ENCODE measurements at places on chromosomes 7 and 10.

DNA sequence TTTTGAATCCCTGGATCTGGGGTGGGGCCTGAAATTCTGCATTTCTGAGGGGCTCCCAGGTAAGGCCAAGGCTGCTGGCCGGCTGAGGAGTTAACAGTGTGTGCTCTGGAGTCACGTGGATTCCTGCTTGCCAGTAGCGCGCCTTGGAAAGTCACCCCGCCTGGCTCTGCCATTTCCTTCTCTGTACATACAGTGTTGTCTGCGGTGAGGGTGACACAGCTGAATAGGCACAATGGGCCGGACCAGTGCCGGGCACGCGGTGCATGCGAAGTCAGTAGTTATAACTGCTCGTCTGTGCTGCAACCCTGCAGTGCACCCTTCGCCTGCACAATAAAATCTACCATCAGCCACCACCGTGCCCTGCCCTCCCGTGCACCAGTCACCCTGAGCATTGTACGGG, 68.0 kb upstream of the EEPD1 start:
- no peak for DNase-seq

GRCh38 chr10:133465950-133466474, 12.3 kb downstream of the SCART1 start:
- DNase-seq, result no peak

- no peak for DNase-seq
Observed at GRCh38 chr7:128171342-128171918, 69.6 kb upstream of the LEP start.

DNA sequence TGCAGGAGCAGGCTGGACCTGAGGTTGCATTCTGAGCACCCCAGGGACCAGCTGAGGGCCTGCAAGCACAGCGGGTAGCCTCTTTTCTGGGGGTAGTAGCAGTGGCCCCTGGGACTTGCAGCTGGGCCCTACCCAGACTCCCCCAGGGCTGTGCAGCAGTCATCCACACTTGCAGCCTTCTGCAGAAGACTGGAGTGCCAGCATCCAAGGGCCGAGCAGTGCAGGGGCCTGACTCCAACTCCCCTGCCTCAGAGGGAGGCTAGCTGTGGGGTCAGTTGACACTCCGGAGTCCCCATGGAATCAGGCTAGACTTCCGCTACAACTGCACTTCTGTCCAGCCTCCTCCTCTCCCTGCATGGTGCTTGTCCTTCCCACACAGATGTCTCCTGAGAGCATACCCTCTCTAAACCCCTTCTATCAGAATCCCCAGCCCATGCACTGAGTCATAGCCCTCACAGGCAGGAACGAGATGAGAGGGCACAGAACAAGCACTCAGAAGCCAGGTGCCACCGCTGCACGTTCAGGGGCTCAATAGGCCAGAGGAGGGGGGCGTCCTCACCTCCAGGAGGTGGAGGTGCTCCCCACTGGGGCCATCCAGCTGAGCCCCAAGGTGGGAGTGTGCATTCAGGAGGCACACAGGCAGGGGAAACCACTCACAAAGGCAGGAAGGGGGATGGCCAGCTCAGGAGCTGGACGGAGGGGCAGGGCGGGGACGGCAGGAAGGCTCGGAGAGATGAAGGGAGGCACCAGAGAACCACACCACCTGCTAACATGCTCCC, 7.5 kb downstream of the RASGEF1A start:
- DNase-seq, result no peak

DNA sequence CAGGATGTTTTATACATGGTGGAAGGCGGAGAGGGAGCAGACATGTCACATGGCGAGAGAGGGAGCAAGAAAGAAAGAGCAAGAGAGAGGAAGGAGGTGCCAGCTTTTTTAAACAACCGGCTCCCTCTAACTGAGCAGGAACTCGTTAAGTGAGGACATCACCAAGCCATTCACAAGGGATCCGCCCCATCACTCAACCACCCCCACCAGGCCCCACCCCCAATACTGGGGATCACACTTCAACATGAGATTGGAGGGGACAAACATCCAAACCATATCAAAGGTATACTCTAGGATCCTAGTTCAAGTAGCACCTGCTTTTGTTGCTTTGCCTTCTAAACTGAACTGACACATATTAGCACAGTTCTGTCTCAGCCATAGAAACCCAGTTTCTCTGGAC, 141.9 kb upstream of the KLF14 start:
- no peak for DNase-seq

GRCh38 chr7:131633342-131633843, 77.0 kb upstream of the PODXL start:
- no peak for DNase-seq

DNA sequence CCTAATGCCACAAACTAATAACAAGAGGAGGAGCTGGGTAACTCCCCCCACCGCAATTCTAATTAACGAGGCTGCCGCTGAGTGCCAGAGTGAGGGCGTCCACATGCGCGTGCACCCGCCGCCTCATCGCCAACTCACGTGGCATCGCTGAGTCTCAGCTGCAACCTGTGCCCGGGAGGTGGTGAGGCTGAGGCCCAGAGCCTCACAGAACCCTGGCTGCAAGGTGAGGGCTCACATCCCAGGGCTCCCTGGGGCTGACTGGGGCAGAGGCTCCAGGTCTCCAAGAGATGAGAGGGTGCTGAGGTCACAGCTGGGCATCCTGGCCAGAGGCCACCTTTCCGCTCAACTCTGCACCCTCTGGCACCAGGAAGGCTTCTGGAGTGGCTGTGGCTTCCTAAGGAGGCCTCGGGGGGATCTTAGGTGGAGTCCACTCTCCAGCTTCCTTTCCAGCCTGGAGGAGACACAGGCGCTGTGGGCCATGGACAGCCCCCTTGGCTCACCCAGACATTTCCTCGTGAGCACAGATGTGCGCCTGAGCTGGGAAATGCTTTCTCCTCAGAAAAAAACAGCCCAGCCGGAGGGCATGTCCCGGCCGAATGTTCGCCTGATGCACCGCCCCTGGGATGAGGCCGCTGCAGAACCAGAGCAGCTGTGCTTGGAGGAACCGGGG, 242.6 kb downstream of the MAD1L1 start:
- DNase-seq, result no peak

- no peak for DNase-seq
Observed at GRCh38 chr7:28516390-28517172, 104.3 kb downstream of the CREB5 start.

DNA sequence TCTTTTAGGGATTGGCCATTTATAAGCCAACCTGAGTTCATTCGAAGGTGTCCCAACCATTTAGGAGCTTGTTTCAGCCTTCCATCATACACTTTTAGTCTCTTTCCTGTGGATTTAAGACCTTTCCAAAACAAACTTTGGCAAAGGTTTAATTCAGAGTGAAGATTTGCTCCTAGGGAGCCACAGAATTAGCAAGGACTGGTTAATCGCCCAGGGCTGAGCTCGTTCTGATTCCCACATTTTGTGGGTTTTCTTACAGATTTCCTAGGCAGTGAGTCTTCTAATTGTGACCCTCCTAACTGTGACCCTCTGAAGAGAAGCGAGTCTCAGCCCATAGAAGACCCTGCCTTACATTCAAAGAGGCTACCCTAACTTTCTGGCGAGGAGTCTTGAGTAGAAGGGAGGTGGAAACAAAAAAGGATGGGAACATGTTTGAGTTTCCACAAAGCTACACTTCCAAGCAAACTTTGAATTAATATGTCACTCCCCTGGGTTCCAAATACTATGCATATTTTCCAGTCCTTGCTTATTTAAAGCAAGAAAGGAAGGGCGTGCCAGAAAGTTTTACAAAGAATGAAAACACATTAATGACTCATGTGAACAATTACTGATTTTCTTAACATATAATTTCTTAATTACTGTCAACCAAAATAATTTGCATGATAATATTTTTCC, 118.3 kb downstream of the ARID5B start:
- no peak for DNase-seq

- no peak for DNase-seq
Observed at GRCh38 chr10:55329796-55330195, 528.8 kb upstream of the PCDH15 start.

- DNase-seq, result no peak
Observed at GRCh38 chr7:38630720-38631673, at the start of gene AMPH. TSS of gene AMPH (minus strand) at chr7:38631373. CDS start at chr7:38631351, 22 bp downstream.

DNA sequence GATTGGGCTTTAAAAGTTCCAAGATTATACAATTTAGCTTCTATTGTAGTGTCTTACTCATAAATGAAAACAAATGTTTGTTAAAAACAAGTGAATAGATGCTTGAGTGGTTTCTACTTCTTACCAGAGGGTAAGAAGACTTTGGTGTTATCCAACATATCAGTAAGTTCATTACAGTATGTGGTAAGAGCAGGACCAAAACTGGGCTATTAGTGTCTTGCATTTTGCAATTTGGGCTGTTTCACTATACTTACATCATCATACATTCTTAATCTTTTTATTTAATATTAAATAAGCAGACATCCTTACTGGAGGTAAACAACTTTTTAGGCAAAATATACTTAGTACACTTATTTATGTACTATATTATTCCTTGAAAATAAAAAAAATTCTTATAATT, 248.4 kb upstream of the HGF start:
- no peak for DNase-seq

- DNase-seq, result no peak
Observed at GRCh38 chr10:131930586-131931330, 29.9 kb downstream of the PPP2R2D start.

DNA sequence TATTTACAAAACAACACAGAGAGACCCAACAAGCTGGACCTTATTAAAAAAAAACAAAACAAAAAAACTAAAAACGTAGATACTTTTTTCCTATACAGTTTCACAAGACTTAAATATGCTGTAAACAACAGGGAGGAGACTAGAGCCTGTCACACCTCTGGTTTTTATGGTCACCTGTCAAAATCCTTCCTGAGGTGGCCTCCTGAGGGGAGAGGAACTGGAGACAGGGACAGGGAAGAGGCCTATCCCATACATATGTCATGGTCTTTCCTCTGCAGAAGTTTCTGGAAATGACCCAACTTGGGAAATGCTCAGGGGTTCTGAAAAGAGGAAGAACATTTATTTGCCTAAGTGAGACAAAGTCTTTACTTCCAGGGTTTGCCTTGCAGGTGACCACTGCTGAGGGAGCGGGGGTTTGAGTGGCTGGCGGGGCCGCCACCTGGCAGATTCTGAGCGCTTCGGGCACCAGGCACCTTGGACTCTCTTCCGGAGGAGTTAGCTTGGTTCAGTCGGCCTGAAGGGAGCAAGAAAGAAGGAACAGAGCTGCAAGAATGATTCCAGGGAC, 18.3 kb downstream of the CPA1 start:
- no peak for DNase-seq

DNA sequence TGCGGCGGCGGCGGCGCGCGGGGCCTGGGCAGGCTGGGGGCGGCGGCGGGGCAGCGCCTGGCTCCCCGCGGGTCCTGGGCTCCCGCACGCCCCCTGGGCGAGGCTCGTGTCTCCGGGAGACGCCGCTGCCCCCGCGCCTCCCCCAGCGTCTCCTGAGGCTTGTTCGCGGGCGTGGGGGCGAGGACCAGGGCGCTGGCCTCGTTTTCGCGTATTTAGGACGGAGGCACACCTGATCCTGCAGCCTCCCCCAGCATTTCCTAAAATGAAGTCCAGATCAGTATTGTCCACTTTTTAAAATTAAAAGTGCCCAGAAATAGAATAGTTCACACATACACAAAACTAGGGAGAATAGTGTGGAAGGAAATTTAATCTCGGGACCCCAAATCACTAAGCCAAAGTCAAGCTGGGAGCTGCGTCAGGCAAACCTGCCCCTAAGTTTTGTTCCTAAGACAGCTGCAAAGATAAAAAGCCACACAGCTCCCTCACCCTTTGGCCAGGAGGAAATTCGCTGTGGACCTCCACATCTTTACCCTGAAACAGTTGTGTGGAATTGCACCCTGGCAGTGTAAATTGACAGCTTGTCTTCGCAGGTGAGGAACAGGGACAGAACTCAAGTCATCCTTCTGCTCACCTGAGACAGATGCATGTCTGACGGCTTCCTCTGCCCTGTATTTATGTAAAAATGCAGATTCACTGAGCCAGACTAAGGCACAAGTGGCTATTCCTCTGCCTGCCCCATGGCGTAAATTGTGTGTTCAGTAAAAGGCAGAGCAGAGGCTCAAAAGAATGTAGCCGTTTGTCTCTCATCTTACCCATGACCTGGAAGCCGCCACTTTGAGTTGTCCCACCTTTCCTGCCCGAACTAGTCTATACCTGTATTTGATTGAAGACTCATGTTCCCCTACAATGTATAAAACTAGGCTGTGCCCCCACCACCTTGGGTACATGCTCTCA, 740 bp downstream of the GALNT11 start:
- DNase-seq, result no peak

- no peak for DNase-seq
Observed at GRCh38 chr10:110724937-110725336, 80.8 kb downstream of the RBM20 start.

- no peak for DNase-seq
Observed at GRCh38 chr7:120475994-120476393, 203.0 kb downstream of the KCND2 start.

GRCh38 chr7:134645478-134645877, 1.2 kb upstream of the BPGM start:
- DNase-seq, result no peak

DNA sequence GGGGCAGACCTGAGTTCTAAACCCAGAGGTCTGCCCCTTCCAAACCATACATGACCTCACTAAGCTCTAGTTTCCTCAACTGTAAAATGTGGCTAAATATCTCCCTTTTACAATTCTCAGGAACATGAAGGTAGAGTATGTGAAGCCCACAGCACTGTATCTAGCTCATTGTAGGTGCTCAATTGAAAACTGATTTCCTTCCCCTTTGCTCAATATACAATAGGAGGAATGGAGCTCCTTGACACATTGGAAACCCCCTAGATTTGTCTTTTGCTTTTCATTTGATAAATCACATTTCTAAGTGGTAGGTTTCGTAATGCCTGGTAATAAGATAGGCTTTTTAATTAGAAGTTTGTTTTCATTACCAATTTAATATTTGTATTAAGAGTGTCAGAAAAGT, 153.3 kb downstream of the ARID5B start:
- no peak for DNase-seq

GRCh38 chr10:32171204-32171603, 115.0 kb upstream of the KIF5B start:
- DNase-seq, result no peak

DNA sequence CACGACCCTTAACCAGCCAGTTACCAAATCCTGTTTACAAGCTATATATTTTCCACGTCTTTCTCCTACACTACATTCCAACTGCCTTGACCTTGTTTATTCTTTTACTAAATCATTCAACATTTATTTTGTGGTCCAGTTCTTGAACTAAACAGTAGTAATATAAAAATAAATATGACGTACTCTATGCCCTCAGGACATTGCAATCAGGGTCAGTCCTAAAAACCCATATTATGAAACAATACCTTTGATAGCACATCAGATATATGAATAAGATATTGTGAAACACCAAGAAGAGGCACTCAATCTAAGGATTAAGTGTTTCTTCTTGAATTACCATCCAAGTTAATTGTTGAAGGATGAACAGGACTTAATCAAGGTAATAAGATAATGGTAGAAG, 52.5 kb upstream of the WNT16 start:
- DNase-seq, result no peak

- DNase-seq, result no peak
Observed at GRCh38 chr7:100673942-100674410, 436 bp downstream of the GNB2 start.

GRCh38 chr10:112628951-112629609, 182.1 kb downstream of the VTI1A start:
- no peak for DNase-seq

Measured in stimulated activated CD4-positive, alpha-beta T cell treated with anti-CD3 and anti-CD28 coated beads, Interleukin-15, amount 100 ng/mL, for 48 hours (primary cell).